Activated naive CD8-positive, alpha-beta T cell treated with anti-CD3 and anti-CD28 coated beads for 36 hours (primary cell): ENCODE measurements at places on chromosomes 2 and 18. TPM values are rescaled to one million over a fixed set of nuclear protein-coding genes. Genes with fewer than 3 reads are reported as not detected.

GRCh38 chr2:234044157-234044556 lies 6.3 kb upstream of the SPP2 start:
- no peaks in the 10 kb centered on the region for H3K27me3 ChIP-seq
- no peak overlapping the region for H3K4me3 ChIP-seq
- no peak for DNase-seq

- no peak overlapping the region for H3K4me3 ChIP-seq
- no peak for DNase-seq
- H3K27ac ChIP-seq = no peak overlapping the region
- H3K4me1 ChIP-seq = no peaks in the 10 kb centered on the region
These were observed 87.4 kb upstream of the CAPN13 start for GRCh38 chr2:30894498-30895119.

- H3K27me3 ChIP-seq = no peaks in the 10 kb centered on the region
- no peak overlapping the region for H3K27ac ChIP-seq
- H3K4me3 ChIP-seq = no peak overlapping the region
- peaks cover 34% of the 10 kb centered on the region for H3K4me1 ChIP-seq
- no peak for DNase-seq
- H3K36me3 ChIP-seq = peaks cover 2% of the 10 kb centered on the region
These were observed 14.5 kb downstream of the SESTD1 start for GRCh38 chr2:179250095-179250494.

The GRP gene
- not detected for total RNA-seq

The TWIST2 gene
- total RNA-seq = not detected

DNA sequence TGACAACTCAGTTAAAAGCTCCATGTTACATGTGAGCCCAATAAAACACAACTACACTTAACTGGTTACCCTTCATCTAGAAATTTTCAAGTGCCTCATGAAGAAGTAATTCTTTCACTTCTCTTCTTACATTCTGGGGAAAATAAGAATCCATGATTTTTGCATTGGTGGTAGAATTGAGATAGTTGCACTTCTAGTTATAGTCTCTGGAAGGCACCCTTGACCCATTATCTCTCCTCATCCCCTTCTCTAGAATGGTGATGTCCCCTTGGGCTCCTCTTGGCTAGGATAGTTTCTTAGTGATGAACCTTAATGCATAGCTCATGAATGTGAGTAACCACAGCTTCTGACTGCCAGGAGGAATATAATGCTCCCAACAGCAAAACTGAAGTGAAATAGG lies 3.6 kb downstream of the LGALSL start:
- no peak overlapping the region for H3K4me3 ChIP-seq
- H3K27me3 ChIP-seq = peaks cover 3% of the 10 kb centered on the region
- H3K36me3 ChIP-seq = peaks cover 9% of the 10 kb centered on the region

The OBSL1 gene
- total RNA-seq = 1.7 TPM

GRCh38 chr2:159712929-159713420 lies 669 bp downstream of the MARCHF7 start:
- peaks cover 50% of the 10 kb centered on the region for H3K36me3 ChIP-seq
- peak overlapping the region; percentile 99 for H3K4me3 ChIP-seq

The CELF4 gene
- not detected for total RNA-seq

- no peaks in the 10 kb centered on the region for H3K36me3 ChIP-seq
- no peaks in the 10 kb centered on the region for H3K4me1 ChIP-seq
- no peak overlapping the region for H3K4me3 ChIP-seq
- no peak overlapping the region for H3K27ac ChIP-seq
- DNase-seq = no peak
These were observed 666.9 kb downstream of the PLCL1 start for GRCh38 chr2:198471291-198471690.
